ENCODE measurements at places on chromosomes 4 and X.

- DNase-seq, result no peak
These were observed 325.4 kb upstream of the SMIM31 start for GRCh38 chr4:164428561-164428960.

GRCh38 chrX:107849747-107850421 is 24.2 kb downstream of the MID2 start:
- no peak for DNase-seq

DNA sequence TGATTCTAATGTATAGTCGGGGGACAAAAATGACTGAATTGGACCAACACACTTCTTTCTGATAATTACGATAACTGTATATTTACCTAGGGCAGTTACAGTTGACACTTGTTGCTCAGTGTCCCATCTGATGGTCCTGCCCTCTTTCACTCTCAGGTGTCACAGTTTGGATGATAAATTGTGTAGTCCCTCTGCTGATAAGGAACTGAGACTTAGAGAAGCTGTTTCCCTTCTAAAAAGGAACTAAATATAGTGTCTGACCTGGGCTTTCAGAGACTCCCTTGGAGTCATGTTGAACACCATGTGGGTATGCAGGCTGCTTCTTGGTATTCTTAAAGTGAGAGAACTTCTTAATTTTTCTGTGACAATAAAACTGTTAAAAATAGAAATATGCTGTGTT is 23.7 kb upstream of the PNPLA4 start:
- DNase-seq, result no peak

- no peak for DNase-seq
These were observed 15.9 kb downstream of the SH3TC1 start for GRCh38 chr4:8215001-8215427.

DNA sequence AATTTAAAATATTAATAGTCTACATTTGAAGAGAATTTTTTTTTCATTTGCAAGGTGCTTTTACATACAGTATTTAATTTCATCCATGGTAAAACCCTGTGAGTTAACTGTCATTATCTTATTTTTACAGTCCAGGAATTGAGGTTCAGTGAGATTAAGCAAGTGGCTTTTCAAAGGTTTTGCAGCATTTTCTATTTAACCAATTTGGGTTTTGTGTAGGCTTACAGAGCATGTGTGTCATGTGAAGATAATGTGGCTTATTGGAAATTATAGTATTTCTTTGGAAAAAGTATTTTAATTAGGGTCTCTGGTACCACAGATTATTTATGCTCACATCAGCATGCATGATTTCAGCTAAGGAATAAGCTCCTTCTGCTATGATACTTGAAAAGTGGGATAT is 4.5 kb downstream of the XK start:
- DNase-seq, result no peak

DNA sequence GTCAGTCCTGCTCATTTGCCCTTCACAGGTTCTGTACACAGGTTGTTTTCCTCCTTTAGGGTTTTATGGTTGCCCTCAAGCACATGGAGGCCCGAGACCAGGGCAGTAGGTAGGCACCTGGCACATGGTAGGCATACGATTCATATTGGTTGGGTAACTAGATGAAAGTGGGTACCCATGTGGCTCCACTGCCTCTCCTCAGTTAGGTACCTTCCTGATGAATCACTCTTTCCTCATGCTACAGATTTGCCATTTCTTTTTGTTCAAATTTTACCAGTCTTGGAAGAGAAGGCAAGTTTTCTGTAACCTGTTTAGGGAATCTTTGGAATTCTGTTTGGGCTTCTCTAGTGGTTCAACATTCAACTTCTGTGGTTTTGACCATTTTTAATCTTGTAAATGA is 121.3 kb downstream of the FHIP1A start:
- DNase-seq, result no peak

GRCh38 chr4:26141051-26141721 is 179.6 kb upstream of the RBPJ start:
- peak; percentile 33 for DNase-seq

DNA sequence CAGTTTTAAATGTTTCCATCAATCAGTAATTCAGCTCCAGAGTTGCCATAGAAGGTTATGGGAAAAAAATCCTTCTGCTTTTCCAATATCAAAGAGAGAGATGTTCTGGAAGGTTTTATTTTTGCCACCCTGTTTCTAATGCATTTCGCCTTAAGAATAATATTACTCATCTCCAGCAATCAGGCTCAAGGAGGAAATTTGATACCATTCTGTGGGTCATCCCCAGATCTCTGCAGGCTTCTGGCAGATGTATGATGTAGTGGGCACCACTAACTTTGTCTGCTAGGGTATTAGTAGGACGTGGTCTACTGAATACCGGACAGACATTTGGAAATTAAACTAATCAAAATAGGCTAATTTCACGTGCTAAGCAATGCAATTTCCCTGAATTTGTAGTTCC is 645.4 kb upstream of the TENM3 start:
- DNase-seq, result no peak

DNA sequence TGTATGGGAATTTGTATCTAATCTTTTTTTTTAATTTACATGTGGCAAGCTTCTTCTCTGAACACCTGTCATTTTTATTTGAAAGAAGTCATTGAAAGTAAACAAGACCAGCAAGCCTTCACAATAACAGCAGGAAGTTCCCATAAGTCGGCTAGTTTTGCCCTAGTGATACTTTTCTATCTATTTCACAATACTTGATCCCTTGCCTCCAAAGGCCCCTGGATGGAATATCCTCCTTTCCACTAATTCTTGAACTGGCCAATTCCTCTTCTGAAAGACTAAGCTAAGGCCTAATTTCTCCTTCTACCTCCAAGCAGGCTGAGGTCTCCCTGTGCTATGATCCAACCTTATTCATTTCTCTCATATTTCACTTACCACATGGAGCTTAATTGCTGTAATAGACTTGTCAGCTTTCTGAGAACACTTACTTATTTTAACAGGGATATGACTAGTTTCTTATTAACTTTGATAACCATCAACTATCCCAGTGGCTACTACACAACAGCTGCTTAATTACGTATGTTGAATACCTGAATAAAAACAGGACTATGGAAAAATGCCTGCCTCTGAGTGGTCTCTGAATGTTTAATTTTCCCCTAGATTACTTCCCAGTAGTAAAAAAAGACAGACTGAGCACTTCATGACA is 194.2 kb downstream of the MAD2L1 start:
- DNase-seq, result no peak

DNA sequence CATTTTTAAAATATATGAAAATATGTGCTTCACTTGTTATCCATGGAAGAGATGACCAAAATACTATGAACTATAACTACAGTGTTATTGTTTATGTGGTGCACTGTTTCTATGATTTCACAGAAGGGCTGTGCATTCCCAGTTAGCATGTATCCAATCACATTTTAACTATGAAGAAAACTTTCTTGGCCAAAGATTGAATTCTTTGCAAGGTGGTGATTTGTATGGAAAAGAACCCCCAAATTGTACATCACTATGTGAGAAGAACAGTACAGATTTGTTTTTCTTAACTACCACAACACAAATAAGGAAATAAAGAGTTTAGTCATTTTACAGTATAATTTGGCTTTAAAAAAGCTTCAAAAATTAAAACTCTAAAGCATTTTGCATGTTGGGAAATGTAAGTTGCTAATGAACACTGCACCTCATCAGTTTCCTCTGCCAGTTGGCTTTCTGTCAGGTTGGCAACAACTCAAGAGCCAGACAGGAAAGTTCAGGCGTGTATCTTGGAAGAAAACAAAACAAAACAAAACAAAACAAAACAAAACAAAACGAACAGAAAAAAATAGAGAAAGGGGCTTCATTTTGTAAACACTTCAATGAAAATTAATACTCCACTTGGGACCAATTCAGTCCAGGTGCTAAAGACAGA is 237.0 kb downstream of the SCFD2 start:
- no peak for DNase-seq

- DNase-seq, result no peak
These were observed 841 bp downstream of the MTNR1A start for GRCh38 chr4:186554539-186554913.

GRCh38 chr4:17347445-17347844 is 164.4 kb downstream of the QDPR start:
- DNase-seq, result peak; percentile 34

DNA sequence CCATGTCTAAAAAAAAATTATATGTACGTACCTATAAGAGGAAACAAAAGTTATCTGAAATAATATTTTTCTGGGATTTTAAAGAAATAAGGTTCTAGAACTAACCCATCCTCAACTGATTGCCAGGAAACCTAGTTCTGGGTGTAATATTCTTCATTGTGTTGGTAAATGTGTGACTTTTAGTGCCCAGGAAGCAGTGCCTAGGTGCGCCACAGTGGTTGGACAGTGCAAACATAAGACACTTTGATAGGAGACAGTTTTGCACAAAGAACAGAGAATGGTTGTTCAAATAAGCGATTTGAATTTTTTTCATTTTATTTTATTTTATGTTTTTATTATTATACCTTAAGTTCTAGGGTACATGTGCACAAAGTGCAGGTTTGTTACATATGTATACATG is 22.0 kb upstream of the PTTG2 start:
- DNase-seq, result no peak

DNA sequence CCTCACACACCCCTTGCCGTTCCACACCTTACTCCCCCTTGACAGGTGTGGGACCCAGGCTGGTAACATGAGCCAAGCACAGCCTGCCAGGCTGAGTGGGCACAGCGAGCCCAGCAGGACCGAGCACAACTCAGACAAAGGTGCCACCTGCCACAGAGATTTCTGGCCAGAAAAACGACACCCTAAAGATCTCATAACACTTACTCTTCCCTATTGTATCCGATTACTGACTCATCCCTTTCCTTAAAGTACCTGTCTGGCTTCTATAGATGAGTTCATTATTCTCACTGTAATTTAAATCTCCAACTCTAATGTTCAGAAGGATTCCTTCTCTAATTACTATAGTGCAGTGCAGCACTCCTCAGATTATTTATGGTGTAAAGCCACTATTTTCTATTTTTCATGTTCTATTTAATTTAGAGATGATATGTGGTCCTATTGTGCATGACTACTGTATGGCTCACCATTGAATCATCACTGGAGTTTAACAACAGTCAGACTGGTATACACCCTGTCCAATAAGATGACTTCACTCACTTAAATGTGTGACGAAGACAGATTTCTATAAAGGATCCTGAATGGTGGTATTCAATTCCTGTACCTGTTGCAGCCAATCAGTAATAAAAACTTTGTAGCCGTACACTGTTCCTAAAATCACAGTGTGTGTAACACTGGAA is 7.6 kb upstream of the SYTL5 start:
- DNase-seq, result no peak

DNA sequence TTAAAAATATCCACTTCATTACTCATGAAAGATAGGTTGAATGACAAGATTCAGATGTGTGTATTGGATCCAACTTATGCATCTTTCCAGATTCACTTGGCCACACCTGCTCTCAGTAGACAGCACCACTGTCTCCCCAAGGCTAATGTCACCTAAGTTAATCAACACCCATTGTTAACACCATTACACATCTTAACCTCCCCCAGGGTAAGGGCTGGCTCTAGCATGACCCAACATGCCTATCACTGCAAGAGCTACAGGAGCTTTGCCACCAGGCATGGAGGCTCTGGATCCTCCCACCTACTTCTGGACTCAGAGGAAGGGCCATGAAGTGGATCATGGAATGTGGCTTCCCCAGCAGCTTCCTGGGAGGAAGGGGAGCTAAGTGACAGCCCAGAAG is 32.8 kb upstream of the LSM6 start:
- no peak for DNase-seq

GRCh38 chrX:35046660-35047296 is 104.2 kb downstream of the FAM47B start:
- DNase-seq, result no peak

DNA sequence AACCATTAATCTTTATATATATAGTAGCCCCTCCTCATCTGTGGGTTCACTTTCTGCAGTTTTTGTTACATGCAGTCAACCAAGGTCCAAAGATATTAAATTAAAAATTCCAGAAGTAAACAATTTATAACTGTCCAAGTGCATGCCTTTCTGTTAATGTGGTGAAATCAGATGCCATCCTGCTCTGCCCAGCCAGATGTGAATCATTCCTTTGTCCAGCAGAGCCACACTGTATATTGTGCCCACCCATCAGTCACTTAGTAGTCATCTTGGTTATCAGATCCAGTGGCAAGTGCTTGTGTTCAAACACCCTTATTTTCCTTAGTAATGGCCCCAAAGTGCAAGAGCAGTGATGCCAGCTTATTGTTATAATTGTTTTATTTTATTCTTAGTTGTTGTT is 17.2 kb upstream of the PRDM5 start:
- DNase-seq, result no peak

GRCh38 chrX:42832764-42833549 is 55.0 kb upstream of the PPP1R2C start:
- DNase-seq, result no peak

GRCh38 chrX:40325161-40325560 is 227.4 kb upstream of the BCOR start:
- DNase-seq, result no peak

DNA sequence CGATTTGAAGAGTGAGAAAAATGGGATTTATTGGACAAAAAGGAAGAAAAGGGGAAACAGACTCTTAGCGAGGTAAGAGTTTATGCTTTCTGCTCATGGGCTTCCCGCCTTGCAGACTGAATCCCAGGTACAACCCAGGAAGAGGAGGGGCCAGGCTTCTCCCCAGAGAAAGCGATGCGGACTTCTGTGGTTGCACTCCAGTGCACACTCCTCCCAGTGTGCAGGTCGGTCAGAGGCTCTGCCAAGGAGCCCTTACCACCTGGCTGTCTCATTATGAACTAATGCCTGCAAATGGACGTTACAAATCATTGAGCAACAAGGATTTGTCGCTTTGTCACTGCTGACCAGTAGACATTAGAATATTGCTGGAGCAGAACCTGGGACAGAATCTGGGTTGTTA is 39.9 kb upstream of the GLRA2 start:
- no peak for DNase-seq

GRCh38 chr4:77880784-77881183 is 18.2 kb downstream of the MRPL1 start:
- no peak for DNase-seq

GRCh38 chrX:39563178-39563577 is 534.6 kb downstream of the BCOR start:
- DNase-seq, result no peak

DNA sequence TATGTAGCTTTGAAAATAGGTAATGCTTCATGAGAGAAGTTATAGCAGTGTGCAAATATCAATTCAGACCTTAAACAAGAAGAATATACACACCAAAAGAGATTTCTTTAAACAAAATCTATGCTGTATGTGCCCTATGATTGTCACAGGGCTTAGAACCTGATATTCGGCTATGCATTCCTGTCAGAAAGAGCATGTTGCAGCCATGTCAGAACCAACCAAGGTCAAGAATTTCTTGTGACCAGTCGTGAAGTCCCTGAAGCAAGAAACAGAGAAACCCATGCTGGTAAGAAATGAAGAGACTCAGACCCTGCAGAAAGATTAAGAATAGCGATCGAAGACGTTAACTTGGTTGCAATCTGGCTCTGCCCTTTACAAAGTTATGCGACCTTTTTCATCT is 210.3 kb upstream of the SPIN4 start:
- no peak for DNase-seq

- no peak for DNase-seq
These were observed 339.9 kb downstream of the FBXO8 start for GRCh38 chr4:173943547-173943946.

All from WERI-Rb-1 (cell line).